ENCODE measurements at places on chromosomes 7 and 10.

DNA sequence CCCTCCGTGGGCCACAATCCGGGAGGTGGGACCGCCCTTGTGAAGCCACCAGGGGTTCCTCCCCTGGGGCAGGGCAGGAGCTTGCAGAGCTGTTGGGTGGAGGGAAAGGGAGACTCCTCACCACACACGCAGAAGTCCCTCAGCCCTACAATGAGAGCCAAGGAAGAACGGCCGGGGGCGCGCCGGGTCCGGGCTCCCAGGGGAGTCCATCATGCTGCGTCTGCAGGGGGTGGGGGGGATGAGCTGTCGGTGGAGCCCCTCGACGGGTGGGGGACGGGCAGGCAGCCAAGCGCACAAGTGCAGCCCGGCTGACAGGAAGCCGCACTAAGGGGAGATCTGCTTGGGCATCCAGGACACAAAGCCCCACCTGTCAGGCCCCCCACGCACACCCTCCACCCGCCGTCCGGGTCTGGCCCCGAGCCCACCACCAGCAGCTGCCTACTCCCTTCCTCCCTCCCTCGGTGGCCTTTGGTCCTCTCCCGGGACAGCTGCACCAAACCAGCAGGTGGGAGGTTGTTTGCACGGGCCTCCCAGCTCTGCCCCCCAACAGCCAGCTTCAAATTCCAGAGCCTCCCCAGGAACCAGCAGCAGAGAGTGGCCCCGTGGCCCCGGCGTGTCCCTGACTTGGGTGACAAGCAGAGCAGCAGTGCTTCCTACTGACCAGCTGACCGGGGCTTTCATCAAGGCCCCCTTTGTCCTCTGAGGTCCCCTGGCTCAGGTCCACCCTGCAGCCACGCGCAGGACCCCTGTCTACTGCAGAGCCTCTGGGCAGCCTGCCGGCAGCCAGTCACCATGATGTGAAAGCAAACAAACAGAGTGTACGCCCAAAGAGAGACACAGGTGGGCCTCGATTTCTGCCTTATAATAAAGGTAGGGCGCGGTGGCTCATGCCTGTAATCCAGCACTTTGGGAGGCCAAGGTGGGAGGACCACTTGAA lies 50.3 kb downstream of the HIP1 start:
- DNase-seq: no peak

- DNase-seq: no peak
Measured at GRCh38 chr7:6512892-6513291, 38.4 kb downstream of the GRID2IP start.

- no peak for DNase-seq
Measured at GRCh38 chr7:116167177-116167576, 43.2 kb upstream of the TES start.

GRCh38 chr10:86299562-86299961 lies 67.0 kb downstream of the GRID1 start:
- no peak for DNase-seq

DNA sequence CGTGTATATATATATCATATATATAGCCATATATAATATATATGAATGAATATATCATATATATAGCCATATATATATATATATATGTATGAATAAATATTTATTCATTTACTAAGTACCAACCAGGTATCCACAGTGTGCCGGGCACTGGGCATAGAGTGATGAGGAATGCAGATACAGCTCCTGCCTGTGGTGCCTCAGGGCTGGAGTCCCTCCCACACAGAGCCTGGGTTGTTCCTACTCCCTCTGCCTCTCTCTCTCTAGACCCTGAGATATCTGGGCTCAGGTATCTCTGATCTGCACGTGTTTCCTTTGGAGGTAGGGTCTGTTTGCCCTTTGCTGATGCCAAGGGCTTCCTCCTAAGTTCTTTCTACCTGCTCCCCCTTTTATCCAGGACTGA lies 1.4 kb upstream of the PLPP4 start:
- DNase-seq: no peak

GRCh38 chr7:617614-618538 lies 98.2 kb upstream of the PDGFA start:
- no peak for DNase-seq

DNA sequence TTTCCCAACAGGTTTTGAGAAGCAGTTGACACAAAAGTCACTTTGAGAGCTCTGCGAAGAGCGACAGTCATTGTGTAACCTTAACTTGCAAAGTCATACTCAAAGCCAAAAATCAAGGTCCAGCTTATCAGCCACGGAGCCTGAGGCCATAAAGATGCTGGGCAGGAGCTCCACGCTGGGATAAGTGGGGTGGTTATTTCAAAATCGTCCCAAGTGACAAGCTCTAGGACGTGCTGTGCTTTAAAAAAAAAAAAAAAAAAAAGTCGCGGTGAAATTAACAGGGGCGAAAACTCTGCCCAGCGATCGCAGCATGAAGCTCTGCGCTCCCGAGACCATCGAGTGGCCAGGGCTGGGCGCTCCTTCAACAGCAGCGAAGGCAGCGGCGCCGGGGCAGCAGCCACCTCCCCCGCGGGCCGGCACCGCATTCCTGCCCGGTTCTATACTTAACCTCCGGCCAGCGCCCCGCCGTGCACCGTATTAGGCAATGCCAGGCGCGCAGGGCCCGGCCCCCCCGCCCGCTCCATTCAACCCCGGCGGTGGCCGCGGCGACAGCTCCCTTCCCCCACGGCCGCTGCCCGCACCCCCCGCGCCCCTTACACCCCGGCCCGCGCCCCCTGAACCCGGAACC lies 657 bp downstream of the HACD1 start:
- peak; percentile 52 for DNase-seq

DNA sequence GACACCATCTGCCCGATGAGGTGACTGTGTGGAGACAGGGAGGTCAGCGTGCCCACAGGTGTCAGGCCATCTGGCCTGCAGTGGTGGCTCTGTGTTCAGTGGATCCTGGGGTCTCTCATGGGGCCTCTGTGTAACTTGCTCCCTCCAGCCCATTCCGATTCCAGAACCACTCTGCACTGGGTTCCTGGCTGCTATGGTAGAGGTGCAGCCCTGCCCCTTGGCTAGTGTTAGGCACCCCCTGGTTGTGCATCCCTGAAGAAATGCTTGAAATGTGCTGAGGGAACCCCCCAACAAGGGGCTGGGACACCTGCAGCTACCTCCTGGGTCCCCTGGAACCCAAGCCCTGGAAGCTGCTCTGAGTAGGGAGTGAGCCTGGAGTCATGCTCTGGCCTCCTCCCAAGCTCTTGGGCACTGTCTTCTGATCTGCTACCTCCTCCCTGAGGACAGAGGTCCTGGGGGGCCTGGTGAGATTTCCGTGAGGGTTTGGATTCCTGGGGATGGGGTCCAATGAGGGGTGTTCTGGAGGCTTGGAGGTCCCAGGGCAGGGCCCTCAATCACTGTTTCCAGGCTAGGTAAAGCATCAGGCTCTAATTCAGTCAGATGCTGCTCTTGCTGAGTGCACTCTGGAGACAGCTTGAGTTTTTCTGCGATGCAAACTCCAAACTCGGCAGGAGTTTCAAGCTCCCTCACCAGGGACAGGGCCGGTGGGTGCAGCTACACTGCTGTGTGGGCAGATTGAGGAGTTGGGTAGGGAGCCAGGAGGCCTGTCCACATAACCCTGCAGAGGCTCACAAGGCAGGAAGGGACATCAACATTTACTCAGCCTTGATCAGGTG lies 27.7 kb downstream of the RAMP3 start:
- DNase-seq: no peak

DNA sequence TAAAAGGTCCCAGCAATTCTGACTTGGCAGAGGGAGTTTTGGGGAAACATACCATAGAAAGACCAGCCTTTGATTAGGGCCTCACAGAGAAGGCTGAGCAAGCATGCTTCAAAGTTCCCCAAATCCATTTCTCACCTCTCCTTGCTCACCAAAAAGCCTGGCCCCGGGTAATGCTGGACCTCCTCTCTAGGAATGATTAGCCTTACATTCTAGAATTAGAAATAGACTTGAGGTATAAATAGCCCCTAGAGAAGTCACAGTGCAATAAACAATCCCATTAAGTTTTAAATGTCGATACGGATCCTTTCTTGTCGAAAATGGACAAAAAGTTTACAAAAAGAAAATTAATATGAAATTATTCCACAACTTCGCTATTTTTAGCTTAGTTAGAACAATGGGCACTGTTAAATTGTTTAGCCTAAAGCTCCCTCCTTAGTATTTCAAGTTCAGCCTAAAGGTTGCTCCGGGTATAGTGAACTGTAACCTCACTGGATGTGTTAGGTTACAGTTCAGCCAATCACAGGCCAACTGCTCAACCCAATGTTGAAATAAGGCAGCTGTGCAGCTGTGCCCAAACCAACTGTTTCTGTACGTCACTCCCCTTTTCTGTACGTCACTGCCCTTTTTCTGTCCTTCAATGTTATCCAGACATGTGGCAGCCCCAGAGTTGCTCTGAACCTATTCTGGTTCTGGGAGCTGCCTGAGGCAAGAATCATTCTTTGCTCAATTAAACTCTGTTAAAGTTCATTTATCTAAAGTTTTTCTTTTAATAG lies 7.9 kb upstream of the GSDME start:
- DNase-seq: no peak

DNA sequence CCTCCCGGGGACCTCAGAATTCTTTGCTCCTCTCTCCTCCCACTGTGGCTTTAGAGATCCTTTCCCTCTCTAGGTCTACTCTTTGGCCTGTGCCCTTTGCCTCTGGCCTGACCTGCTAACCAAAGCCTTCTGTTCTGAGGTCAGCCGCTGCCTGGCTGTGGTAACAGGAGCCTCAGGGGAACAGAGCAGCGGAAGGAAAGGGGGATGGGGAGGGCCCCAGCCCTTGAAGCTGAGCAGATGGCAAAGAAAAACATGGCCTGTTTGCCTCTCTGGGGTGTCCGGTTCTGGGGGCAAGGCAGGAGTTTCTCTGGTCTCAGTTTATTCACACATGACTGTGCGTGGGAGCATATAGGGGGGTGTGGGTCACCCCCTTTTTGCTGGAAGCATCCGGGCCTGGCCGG lies 28.2 kb downstream of the COL26A1 start:
- peak; percentile 25 for DNase-seq

DNA sequence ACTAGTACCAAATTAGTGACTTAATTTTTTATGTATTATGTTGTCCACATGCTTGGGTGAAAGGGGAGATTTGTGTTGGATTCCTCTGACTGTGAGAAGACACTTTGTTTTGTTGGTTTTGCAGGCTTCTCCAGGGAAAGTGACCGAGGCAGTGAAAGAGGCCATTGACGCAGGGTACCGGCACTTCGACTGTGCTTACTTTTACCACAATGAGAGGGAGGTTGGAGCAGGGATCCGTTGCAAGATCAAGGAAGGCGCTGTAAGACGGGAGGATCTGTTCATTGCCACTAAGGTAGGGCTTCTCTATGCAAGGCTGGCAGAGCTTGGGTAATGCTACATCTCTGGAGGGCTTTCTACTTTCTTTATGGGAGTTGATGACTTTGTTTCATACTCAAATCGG lies 4.5 kb downstream of the AKR1E2 start:
- DNase-seq: no peak

GRCh38 chr7:74043523-74043951 lies 15.6 kb downstream of the ELN start:
- DNase-seq: peak; percentile 78

DNA sequence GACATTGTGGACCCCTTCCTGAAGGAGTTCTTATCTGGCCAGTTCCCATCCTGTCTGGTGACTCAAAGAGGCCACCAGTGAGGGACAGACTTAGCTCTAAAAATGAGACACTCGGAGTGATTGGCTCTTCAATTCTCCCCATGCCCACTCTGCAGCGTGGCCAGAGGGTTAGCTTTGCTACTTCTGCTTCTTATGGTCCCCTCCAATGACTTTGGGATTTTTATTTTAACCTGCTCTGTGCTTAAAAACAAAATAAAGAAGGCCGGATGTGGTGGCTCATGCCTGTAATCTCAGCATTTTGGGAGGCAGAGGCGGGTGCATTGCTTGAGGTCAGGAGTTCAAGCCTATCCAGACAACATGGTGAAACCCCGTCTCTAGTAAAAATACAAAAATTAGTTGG lies 573.0 kb upstream of the AUTS2 start:
- no peak for DNase-seq

DNA sequence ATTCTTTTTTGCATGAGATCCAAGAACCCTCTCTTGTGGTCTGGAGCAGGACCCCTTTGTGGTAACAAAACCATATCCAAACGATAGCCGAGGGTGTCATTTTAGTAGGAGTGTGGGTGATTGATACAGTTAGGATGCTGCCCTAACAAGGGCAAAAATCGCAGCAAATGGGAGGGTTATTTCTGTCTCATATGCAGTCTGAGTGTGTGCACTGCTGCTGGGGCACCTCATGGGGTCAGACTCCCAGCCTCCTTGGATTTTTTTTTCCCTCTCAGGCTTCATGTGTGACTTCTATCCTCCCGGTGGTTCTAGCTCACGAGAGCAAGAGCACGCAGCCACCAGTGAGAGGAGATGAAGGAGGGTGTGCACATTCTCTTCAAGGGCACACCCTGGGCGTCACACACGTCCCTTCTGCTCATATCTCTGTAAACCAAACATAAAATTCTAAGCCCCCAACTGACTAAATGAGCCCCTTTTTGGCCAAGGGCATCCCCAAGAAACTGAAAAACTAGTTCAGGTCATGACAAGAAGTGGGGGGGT lies 28.6 kb upstream of the IL15RA start:
- DNase-seq: no peak

DNA sequence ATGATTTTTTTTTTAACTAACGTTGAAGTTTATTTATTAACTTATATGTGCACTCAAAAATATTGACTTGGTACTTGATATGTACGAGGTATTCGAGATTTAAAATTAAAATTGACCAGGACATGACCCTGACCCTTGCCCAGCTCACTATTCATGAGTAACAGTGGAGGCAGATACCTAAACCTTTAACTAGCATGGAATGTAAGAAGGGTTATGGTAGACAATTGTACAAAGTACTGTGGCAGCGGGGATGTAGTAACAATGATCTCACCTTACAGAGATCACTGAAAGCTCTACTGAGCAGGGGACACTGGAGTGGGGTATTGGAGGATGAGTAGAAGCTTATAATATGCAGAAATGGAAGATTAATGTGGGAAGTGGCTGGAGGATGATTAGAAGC lies 60.8 kb downstream of the ADRA2A start:
- DNase-seq: no peak

DNA sequence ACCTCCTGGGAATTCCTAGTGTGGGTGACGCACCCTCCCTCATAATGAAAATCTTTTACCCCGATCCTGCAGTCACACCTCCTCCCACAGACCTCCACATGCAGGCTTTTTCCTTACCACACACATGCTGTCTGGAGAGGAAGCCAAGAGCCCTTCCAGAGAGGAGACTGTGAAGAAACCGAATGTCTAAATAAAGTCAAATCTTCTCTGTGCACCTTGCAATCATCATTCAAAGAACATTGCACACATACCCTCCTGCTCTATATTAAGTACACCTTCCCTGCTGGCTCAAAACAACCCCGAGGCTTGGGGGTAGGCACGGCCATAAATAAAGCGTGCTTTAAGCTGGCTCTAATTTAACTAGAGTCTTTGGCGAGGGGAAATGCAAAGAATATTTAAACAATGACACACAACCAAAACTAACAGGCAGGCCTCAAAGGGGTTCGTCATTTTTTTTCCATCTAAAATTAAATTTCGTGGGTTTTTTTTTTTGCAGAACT lies 34.9 kb downstream of the CALML3 start:
- DNase-seq: peak; percentile 96

Measured in fibroblast of skin of right quadriceps (primary cell).